ENCODE measurements at places on chromosomes 6 and 20. TPM values are rescaled to one million over a fixed set of nuclear protein-coding genes. Genes with fewer than 3 reads are reported as not detected.

The SASH1 gene
- polyA plus RNA-seq: 59.0 TPM

The PSMB1 gene
- 228 TPM for polyA plus RNA-seq

The WFDC5 gene
- 4.5 TPM for polyA plus RNA-seq

The C6orf141 gene
- polyA plus RNA-seq: 9.7 TPM

The PAK5 gene
- polyA plus RNA-seq: 0.39 TPM

The WFDC12 gene
- polyA plus RNA-seq: 4.3 TPM

The FABP7 gene
- 0.05 TPM for polyA plus RNA-seq

The IRAK1BP1 gene
- 1.9 TPM for polyA plus RNA-seq

The RIMS1 gene
- 1.0 TPM for polyA plus RNA-seq

The SMIM26 gene
- polyA plus RNA-seq: 93.2 TPM

The LTA gene
- polyA plus RNA-seq: 0.10 TPM

The C6orf15 gene
- polyA plus RNA-seq: 0.08 TPM

The OR2H1 gene
- polyA plus RNA-seq: not detected

The FOXC1 gene
- 2.3 TPM for polyA plus RNA-seq
